NCI-H69 (cell line): ENCODE measurements at places on chromosomes 7 and 10.
A peak's percentile ranks its signal among the peaks of the same experiment; 100 is the strongest.

DNA sequence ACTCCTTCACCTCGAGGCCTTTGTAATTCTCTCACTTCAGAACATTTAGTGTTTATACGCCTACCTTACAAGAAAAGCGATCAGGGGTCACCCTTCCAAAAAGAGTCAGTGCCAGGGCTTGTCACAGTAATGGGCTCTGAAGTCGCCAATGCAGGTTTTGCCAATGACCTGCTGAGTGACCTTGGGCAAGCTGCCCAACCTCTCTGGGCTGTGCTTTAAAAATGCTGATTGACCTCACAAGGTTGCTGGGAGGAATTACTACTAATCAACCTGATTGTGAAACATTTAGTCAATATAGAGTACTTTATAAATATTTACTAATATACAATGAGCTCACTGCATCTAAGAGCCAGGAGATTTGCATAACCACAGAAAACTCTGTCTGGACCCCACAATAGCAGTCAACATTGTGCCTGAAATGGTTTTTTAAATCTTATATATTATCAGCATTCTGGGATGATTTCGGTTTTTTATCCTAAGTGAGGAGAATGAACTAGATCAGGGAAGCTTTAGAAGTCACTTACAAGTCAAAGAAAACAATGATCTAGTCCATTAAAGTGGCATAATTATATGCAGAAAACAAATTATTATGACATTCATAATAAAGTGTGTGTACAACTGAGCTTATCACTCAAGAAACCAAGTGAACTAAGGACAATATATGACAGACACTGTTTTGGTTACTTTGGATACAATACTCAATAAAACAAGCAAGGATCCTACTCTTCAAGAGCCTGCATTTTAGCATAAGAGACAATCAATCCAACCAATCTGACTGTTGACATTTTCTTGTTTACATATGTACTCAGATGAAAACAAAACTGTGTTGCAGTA, 290.5 kb downstream of the SORCS1 start:
- no peak for DNase-seq

GRCh38 chr10:69801434-69802315, at the start of gene COL13A1:
COL13A1 (plus strand) TSS chr10:69801906; CDS start chr10:69802424, 518 bp downstream.
- peak; percentile 73 for DNase-seq

DNA sequence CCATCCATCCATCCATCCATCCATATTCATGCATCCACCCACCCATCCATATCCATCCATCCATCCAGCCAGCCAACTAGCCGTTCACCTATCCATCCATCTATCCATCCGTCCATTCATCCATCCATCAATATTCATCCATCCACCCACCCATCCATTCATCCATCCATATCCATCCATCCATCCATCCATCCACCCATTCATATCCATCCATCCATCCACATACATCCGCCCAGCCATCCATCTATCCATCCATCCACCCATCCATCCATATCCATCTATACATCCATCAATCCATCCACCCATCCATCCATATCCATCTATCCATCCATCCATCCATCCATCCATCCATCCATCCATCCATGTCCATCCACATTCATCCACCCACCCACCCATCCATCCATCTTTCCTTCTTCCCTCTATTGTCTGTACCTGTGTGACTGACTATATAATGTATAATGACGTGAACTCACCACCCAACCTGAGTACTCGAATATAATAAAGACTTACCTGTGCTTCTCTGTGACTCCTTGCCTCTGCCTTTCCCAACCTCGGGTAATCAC, 2.5 kb downstream of the INMT start:
- no peak for DNase-seq

DNA sequence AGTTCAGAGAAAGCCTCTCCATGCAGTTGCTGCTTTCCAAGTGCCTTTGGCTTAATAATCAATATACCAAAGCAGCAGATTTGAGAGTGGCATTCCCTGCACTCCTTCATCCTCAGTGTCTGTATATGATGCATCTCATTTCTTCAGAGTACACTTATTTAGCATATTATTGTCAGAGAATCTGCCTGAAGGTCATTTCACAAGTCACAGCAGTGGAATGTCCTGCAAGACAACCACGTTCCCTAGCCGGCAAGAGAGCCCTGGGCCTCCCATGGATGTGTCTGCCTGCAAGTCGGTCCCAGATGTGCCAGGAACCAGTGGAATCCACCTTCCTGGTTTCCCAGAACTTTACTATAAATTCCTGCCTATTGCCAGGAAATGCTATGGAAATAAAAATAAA, 289.4 kb upstream of the IGFBP3 start:
- DNase-seq = no peak

- no peak for DNase-seq
Observed at GRCh38 chr10:8013006-8013405, 41.5 kb upstream of the GATA3 start.

- no peak for DNase-seq
Observed at GRCh38 chr7:45026013-45026412, 26.0 kb downstream of the CCM2 start.

DNA sequence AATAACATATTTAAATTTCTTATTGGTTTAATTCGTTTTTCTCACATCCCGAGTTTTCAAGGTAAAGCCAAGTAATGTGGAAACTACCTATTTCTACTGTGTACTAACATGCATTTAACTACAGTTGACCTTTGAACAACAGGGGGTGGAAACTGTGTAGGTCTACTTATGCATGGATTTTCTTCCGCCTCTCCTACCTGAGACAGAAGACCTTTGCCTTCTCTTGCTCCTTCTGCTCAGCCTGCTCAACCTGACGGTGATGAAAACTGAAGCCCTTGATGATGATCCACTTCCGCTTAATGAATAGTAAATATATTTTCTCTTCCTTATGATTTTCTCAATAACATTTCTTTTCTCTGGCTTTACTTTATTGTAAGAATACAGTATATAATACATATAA, 18.5 kb downstream of the MEOX2 start:
- peak; percentile 15 for DNase-seq

GRCh38 chr10:88049204-88049603, 185.8 kb downstream of the PTEN start:
- DNase-seq = no peak

DNA sequence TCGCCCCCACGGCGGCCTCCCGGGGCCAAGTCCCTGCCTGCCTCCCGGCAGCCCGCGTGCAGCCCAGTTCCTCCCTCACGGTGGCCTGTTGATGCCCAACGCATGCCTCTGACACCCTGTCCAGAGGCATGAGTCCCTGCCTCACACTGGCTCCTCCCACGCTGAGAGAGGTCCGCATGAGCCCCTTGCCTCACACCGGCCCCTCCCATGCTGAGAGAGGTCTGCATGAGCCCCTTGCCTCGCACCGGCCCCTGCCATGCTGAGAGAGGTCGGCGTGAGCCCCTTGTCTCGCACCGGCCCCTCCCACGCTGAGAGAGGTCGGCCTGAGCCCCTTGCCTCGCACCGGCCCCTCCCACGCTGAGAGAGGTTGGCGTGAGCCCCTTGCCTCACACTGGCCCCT, 59.9 kb downstream of the CCDC201 start:
- no peak for DNase-seq

DNA sequence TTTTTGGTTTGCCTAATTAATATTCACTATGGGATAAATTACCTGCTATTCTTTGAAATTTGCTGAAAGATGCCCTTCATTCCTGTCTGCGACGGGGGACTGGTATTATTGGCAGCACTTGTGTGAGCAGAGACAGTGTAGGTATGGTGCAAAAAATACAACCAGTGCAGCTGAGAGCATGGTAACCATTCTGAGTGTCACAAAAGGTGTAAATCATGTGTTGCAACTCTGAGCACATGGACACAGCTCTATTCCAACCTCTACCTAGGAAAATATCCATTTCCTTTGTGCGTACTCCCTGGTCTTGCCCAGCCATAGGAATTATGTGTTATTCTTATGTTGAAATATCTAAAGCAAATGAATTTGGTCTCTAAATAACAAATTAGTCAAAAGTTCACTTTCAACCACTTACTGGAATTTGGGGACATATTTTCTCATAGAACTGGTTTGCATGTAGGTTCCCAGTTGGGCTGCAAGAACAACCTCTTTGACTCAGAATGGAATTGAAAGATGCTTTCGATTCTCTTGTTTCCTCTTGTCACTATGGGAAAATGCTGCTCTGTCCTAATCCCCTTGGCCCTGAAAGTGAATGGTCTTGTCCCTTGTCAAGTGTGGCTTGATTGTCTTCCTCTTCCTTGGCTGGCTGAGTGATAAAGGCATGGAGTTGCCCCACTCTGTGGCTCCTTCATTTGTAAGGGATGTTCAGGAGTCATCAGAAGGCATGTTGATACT, 57.0 kb downstream of the CELF2 start:
- no peak for DNase-seq

DNA sequence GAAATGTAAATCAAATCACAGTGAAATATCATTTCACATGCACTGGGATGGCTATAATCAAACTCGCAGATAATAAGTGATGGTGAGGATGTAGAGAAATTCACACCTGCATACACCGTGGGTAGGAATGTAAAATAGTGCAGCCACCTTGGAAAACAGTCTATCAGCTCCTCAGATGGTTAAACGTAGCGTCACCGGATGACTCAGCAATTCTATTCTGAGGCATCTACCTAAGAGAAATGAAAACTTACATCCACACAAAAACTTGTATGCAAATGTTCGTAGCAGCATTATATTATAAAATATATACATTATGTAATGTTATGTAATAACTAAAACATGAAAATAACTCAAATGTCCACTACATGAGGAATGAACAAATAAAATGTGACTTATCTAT, 38.9 kb downstream of the SH3PXD2A start:
- no peak for DNase-seq

- DNase-seq = peak; percentile 32
Observed at GRCh38 chr7:124275411-124275810, 242.5 kb upstream of the TMEM229A start.

- no peak for DNase-seq
Observed at GRCh38 chr10:114057855-114058254, 14.2 kb downstream of the ADRB1 start.

GRCh38 chr7:102119213-102119651, 167.4 kb upstream of the SH2B2 start:
- DNase-seq = no peak

DNA sequence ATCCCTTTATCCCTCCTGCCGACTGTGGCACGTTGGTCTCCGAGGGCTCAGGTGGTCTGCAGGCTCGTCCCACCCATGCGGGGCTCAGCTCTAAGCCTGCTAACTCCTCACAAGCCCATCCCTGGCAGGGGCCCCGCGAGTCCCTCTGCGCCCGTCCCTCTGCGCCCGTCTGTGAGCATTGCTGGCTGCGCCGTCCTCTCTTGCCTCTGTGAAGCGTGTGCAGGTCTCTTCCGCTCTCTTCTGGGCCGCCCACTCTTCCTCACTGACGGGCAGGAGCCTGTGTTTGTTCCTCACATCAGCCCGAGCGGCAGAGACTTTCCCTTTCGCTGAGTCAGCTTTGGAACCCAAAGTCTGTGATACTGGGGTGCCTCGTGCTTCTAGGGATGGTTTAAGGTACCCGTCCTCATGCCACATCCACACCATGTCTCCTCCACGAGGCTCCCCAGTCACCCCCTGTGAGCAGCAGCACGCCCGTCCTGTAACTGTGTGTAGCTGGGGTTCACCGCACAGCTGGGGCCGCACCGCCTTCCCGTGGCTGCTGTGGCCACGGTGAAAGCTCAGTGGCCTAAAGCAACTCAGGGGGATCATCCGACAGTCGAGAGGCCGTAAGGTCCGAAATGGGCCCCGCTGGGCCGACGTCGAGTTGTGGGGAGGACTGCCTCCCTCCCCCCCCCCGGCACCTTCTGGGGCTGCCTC, 35.5 kb downstream of the ADGRA1 start:
- no peak for DNase-seq

DNA sequence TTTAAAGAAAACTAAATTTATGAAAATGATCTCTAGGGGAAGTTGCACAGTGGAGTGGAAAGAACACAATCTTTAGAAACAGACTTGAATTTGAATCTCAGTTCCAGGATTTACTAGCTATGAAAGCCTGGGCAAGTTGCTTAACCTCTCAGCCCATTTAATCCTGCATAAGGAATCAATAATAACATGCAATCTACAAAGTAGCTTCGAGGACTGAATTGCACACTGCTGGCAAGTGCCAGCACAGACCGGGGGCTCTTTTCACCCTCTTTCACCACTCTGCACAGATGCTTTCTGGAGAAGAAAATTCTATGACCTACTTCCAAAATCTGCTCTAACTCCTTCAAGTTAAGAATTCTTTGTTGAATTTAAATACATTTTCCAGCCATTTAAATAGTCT, 63.4 kb upstream of the ANK3 start:
- DNase-seq = no peak

- no peak for DNase-seq
Observed at GRCh38 chr10:92916433-92916832, 68.1 kb downstream of the EXOC6 start.

DNA sequence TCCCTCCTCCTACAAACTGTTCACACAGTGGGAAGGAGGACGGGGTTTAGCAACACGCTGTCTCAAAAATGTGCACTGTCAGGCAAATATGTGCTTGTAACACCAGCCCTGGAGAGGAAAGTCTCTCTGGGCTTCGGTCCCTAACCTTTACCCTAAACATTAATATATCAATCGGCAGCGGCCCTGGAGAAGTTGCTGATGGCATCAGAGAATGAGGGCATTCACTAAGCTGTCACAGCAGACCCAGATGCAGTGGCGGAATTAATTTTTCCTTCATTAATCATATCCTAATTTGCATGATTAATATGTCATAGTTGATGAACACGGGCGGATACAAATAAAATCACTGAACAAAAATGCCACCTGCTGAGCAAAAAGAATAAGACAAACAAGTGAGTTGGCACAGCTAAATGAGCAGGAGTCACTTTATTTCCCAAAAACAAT, 45.2 kb upstream of the INSIG1 start:
- DNase-seq = no peak

DNA sequence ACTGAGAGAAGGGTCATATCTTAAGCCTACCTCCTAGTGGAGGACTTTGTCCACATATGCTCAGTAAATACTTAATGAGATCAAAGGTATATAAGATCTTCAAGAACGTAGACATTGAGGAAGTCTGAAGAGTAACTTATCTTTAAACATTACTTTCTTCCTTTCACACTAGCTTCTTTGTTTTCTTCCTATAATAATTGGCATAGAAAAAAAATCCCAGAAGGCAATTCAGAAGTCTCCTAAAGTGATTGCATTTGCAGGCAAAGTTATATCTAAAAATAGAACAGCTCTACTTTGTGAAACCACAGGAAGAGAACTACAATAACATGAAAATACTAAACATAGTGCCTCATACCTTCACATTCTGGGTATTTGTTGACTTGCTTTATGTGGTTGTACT, 150.4 kb downstream of the PPP1R3A start:
- no peak for DNase-seq

DNA sequence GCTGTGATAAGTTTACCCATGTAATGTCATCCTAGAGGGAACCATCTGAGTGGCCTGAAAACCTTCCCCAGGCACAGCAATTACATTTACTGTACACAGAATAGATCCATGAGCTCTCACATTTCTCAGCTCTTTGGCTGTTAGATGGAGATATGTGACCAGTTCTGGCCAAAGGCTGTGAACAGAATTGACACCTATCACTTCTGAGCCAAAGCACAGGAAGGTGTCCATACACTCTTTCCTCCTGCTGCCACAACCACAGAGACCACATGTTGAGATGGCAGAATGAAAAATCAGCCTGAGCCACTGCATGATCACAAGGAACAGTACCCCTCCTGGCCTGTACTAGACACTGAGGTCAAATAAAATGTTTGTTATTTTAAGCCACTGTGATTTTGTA, 44.3 kb upstream of the ATOH7 start:
- no peak for DNase-seq
